ENCODE measurements at places on chromosomes 1 and 21.

- DNase-seq, result no peak
Measured at GRCh38 chr1:5098981-5099385, 444.6 kb downstream of the AJAP1 start.

DNA sequence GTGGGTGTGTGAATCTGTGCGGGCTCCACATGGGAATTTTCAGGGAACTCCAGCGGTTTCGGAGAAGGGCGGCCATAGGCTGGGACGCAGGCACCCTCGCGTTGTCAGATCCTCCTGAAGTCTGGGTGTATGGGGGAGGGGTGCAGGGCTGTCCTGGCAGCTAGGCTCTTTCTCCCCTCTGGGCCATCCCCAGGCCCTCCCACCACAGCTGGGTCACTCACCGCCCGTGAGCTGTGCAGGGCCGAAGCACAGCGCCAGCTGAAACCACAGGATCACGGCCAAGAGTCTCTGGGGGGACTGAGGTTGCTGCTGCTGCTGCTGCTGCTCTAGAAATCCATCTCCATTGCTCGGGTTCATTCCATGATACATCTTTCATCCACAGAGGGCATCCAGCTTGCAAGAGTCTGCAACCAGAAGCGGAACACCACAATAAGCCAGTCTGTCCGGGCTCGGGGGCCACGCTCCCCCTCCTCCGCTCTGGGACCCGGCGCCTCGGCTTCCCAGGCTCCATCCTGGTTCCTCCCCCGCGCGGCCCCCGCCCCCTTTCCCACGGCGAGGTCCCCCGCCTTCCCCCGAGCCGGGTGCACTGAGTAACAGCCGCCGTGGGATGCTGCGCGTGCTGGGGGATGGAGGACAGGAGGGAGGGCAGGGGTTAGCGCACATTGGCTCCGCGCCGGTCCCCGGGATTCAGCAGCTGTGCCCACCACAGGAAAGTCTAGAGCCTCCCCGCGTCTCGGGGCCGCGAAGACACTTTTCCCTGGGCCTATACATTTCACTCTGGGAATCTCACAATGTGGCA lies 720 bp downstream of the SUSD4 start:
- DNase-seq, result peak; percentile 33

DNA sequence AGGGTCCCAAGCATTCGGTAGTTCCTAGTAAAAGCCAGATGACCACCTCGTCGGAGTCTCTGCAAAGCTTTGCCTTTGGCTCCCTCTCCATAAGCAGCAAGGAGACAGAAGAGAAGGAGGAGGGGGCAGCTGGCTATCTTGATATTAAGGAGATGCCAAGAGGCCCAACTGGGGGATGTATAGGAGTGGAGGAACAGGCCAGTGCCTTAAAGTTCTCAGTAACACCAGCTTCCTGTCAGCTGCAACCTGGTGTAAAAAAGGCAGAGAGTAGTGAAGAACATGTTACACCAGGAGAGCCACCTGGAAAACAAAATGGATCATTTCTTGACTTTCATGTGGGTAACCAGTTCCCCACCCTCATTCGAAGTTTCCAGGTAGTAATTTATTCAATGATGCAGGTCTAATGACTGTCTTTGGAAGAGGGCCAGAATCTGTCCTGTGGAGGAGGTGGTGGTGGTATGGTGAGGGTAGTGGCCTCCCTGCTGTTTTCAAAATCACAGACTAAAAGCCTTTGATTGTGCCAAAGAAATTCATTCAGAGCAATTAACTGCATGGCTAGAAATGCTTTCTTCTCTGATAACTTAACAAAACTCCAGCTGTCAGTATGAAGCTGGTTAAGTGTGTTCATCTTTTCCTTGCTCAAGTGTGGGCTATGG lies 27.3 kb downstream of the TMEM200B start:
- DNase-seq, result no peak

DNA sequence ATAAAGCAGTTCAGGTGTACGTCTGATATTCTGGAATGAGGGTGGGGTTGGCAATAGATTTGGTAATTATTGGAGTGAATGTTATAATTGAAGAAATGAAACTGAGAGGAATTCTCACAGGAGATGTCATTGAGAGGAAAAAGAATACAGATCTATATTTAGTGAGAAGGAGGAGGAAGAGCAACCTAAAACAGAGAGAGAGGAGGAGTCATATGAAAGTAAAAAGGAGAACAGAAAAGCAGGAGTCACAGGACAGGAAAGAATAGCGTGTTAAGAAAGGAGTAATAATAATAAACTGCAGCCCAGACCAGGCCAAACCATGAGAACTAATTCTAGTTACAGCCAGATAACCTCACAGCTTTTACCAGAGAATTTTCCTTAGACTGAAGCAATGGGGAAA lies 62.7 kb upstream of the MROH9 start:
- DNase-seq, result no peak

DNA sequence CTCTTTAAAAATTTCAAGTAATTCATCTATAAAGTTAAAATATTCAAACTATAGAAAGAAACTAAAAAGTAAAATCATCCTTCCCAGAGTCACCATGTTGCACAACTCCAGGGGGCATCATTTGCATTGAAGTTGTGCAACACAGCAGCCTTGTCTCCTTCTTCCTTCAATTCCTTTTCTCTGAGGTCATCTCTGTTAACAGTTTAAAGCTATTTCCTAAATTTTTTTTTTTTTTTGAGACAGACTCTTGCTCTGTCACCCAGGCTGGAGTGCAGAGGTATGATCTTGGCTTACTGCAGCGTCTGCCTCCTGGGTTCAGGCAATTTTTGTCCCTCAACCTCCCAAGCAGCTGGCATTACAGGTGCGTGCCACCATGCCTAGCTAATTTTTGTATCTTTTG lies 7.1 kb downstream of the RHBG start:
- DNase-seq, result peak; percentile 55

DNA sequence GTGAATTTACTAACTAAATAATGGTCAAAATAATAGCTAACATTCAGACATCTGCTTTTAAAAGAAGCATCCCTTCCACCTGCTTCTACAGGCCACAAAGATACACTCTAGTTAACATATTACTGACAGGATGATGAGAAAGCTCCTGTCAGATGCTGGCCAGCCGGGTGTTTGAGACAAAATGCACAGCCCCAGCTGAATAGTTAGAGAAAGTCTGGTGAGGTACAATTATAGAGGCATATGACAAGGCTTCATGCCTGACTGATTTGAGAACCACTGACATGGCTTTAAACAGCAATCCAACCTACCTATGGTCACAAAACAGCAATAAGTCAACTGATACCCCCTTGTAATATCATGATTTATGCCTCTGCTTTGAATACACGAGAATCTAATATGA lies 137.0 kb downstream of the DENND1B start:
- DNase-seq, result no peak

GRCh38 chr21:37045149-37045548 lies 27.7 kb downstream of the PIGP start:
- no peak for DNase-seq

- DNase-seq, result no peak
Measured at GRCh38 chr1:112446411-112446810, 50.4 kb downstream of the CTTNBP2NL start.

DNA sequence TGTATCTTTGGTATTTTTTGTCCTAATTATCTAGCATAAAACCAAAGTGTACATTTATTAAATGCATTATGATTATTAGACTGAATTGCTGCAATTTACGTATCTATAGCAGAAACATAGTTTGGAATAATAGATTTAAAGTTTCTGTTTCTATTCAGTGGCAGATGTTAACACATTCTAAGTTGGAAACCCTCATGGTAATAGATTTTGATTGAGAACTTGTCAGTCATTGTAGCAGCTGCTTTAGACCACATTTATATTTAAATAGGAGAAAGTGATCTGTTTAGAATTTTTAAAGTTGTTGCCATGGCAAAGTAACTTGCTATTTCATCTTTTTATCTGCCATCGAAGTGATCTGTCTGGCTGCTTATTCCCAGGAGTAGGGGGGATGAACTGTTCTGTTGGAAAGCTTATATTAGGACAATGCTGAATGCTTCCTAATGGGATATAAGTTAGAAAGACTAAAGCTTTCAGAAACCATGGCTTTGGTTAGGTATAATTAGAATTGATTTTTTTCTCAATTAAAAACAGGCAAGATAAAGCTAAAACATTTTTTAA lies 61.6 kb downstream of the HS2ST1 start:
- no peak for DNase-seq

GRCh38 chr1:229227298-229227919 lies 43.5 kb upstream of the RAB4A start:
- peak; percentile 53 for DNase-seq

GRCh38 chr21:41664881-41665765 lies 101.7 kb downstream of the RIPK4 start:
- peak; percentile 71 for DNase-seq

- no peak for DNase-seq
Measured at GRCh38 chr1:183842795-183843144, 37.9 kb downstream of the RGL1 start.

DNA sequence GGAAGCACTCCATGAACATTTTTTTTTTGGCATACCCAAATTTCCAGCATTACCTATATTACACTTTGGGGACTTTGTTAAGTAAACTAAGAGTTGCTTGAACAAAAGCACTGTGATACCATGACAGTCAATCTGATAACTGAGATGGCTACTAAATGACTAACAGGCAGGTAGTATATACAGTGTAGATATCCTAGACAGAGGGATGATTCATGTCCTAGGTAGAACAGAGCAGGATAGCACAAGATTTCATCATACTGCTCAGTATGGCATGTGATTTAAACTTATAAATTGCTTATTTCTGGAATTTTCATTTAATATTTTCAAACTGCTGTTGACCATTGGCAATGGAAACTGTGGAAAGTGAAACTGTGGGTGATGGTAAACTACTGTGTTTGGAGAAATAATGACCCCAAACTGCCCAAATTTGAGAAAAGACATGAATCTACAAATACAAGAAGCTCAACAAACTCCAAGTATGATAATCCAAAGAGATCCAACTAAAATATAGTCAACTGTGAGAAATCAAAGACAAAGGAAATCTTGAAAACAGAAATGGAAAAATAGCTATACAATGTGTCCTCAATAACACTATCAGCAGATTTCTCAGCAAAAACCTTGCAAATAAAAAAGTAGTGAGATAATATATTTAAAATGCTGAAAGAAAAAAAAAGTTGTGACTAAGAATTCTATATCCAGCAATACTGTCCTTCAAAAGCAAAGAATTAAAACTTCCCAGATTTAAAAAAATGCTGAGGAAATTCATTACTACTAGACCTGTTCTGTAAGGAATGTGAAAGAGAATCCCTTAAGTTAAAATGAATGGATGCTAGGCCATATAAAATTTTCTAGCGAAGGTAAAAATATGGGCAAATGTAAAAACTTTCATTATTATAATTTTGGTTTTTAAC lies 410.4 kb downstream of the DUSP10 start:
- DNase-seq, result no peak

- DNase-seq, result no peak
Measured at GRCh38 chr21:32100423-32100822, 178.4 kb downstream of the MIS18A start.

DNA sequence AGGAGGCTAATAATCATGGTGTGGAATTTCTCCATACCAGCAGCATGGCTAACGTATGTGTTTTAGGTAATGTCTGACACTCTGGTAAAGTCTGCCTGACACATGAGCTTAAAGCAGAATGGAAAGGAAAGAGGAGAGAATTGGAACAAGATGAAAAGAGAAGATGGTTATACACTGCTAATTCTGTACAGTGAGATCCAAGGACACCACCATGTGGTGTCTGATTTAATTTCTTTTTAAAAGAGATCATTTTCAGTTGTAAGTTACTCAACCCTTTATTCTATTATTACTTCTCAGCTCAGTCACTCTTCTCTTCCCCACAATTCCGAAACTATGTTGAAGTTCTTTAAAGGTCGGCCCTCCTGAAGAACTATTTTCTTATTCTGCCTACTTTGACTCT lies 15.6 kb downstream of the PRKAB2 start:
- DNase-seq, result no peak

- no peak for DNase-seq
Measured at GRCh38 chr1:100542285-100542684, 4.3 kb downstream of the GPR88 start.

- DNase-seq, result peak; percentile 73
Measured at GRCh38 chr1:26408604-26409003, 2.0 kb upstream of the LIN28A start.

- no peak for DNase-seq
Measured at GRCh38 chr1:226541631-226542622, 6.6 kb upstream of the STUM start.

- DNase-seq, result no peak
Measured at GRCh38 chr1:17465228-17465627, 25.8 kb upstream of the RCC2 start.

DNA sequence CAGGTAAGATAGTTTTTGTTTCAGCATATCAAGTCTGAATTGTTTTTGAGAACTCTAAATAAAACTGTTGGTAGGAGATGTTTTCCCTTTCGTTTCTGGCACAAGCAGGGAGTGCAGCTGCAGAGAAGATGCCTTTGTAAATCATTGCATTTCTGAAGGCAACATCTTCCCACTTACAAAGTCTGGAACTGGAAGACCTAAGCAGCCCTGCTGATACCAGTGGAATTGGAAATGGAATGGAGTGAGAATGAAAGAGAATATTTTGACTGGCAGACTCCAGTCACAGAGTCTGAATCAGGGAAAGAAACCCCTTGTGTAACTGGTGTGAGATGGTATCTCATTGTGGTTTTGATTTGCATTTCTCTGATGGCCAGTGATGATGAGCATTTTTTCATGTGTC lies 815.6 kb downstream of the LTN1 start:
- DNase-seq, result peak; percentile 1

DNA sequence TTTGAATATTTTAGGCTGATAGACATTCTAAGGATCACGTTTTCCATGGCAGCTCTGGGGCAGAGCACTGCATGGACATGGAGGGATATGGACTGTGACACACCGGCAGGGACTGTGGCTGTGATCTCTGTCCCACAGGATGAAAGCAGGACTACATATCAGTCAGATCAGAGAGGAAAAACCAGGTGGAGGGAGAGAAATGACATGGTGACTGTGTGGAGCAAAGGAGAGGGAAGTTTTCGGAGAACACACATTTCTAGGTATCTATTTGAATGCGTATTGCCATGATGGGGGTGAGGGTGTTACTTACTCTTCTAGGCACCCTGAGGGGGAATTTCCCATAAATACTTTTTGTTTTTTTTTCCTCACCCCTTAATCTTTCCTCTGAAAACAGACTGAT lies 3.2 kb upstream of the CD1C start:
- DNase-seq, result no peak

GRCh38 chr1:221887415-221887746 lies 145.5 kb upstream of the DUSP10 start:
- no peak for DNase-seq

GRCh38 chr1:182677397-182678098 lies 6.8 kb downstream of the RGS8 start:
- DNase-seq, result no peak

DNA sequence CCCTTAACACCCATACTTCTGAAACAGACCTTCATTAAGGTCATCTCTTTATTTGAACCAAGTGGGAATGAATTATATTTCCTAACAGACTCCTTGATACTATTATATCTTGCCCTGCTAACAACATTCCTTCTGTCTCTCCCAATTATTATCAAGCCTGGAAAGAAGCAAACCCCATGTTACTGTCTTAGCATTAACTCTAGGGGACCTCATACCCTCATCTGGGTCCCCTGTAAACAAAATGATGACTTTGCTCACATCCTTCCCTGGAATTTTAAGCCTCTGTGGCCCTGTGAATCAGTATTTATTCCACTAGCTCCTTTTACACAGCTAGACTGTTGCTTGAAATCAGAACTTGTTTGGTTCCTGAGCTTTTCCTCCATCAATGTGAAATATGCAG lies 38.3 kb upstream of the BCL10 start:
- peak; percentile 87 for DNase-seq

GRCh38 chr1:24696041-24696755 lies 49.0 kb upstream of the CLIC4 start:
- DNase-seq, result no peak

GRCh38 chr1:14778898-14779865 lies 180.7 kb downstream of the KAZN start:
- DNase-seq, result peak; percentile 17

Data from EL (cell line).